CMK (cell line): ENCODE measurements at places on chromosomes 12 and 14.

- peak; percentile 44 for DNase-seq
Observed at GRCh38 chr12:27652174-27652763, 44.0 kb upstream of the REP15 start.

DNA sequence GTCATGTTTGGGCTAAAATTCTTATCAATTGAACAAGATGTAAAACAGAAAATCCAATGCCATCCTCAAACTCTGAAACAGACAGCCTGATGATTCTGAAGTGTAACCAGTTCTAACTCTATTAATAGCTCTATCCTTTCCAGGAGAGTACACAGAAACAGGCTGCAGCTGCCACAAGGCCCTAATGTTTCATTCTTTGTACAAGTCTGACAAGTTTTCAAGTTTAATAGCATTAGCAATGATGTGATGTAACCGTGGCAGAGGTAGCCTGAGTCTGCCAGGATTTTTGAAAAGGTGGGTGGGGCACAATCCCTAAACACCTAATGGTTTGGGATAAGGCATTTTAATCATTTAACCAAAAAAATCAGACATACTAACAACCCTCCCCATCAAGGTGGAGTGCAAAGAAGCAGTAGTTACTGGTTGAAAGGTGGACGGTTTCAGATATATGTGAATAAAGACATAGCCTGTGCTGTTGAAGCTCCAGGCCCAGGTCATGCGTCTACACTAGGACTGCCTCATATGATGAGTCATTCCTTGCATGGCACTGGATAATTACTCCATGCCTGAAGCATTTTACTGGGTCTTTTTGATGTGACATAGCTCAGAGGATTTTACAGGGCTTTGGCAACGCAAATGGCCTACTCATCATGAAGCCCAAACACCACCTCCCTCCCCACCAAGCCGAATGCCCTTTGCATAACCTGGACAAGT, 145.1 kb upstream of the GRIP1 start:
- DNase-seq, result no peak

GRCh38 chr14:73727166-73727565, 13.0 kb upstream of the PNMA1 start:
- DNase-seq, result no peak

GRCh38 chr14:75578102-75578785, at the start of gene FLVCR2:
Gene FLVCR2, plus strand, starts transcription at chr14:75578620. Its CDS starts 353 bp downstream, at chr14:75578973.
- DNase-seq, result no peak

- no peak for DNase-seq
Observed at GRCh38 chr12:95365912-95366311, 108.0 kb upstream of the METAP2 start.

DNA sequence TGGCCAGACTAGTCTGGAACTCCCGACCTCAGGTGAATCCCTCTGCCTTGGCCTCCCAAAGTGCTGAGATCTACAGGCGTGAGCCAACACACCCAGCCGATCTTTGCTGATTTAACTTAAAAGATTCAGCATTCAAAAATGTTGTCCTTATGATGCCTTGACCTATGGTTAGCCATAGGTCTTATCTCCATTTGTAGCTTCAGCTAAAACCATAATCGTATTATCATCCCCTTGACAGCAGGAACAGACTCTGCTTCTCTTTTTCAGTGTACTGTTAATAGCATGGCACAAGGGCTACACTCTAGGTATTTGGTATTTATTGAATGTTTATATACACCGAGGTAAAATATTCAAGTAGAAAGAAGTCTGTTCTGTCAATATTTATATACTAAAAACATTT, 15.3 kb downstream of the CCDC62 start:
- DNase-seq, result no peak

DNA sequence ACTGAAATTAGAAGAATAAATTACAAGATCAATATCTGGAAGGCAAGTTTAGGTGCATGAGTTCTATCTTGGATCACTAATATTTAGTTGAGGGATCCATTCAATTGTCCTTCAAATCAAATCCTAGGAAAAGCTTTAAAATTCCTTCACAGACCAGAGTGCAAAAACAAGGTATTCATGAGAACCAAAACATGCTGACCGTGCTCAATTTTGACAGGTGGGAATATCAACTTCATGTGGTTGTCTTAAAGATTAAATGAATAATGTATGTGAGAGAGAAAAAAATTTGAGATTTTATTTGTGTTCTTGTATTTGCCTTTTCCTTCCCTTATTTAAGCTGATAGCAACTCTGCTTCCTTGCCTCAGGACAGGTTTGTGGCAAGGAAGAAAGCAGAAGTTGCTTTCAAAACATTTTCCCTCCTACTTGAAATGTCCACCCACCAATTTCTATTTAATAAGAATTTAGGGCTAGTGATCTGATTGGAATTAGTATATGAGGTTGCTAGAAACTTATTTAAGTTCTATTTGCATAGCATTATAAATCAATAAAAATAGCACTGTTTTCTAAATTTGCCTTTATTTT, 4.9 kb upstream of the PPP1R12A start:
- no peak for DNase-seq

GRCh38 chr12:123102366-123102765, 48.5 kb downstream of the PITPNM2 start:
- no peak for DNase-seq

DNA sequence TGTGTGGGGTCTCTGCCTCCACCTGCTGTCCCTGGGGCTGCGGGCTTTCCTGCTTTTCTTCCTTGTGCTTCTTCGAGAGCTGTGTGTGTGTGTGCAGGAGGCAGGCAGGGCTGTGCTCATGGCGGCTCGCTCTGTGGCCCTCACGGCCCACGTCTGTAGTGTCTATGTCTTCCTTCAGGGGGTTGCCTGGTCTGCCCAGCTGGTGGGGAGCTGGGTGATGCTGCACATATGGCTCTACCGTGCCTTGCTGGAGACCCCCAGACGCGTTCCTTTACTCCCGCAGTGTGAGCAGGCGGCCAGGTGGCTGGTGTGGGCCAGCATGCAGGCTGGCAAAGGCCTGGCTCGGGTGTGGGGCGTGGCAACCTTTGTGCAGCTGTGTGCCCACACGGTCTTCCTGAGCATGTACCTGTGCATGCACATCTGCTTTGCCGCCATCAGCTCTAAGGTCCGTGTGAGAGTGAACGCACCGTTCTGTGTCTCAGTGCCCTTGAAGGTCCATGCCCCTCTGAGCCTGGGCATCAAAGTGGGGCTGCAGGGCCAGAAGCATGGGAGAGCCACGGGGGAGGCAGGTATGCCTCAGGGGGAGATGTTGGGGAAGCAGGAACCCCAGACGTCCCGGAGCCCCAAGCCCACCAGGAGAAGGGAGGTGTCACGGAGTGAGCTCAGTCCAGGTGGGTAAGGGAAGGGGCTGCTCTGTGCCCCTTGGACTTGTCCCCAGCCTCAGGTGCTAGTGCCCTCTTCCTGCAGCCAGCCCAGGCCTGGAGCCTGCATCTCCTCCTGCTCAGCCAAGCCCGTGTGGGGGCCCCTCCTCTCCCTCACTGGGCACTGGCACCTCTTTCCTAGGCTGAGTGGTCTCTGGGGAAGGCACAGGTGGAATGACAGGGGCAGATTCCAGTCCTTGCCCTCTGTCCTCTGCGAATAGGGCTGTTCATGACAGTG, 26.4 kb downstream of the CLSTN3 start:
- no peak for DNase-seq

DNA sequence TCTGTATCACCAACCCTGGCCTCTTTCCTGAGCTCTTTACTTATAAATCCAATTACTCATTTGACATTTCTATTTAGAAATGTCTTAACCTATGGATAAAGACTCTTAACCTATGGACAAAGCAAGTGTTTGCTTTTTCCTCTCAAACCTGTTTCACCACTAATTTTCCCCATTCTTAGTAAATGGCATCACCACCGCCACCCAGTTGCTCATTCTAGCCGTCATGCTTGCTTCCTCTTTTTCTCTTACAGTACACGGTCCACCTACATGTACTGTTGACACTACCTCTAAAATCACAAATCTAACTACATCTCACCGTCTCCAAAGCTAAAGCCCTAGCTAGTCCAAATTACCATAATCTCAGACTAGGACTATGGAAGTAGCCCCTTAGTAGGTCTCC, 60.0 kb downstream of the CAPS2 start:
- no peak for DNase-seq

GRCh38 chr12:106214571-106214970, 33.2 kb downstream of the CKAP4 start:
- DNase-seq, result no peak

DNA sequence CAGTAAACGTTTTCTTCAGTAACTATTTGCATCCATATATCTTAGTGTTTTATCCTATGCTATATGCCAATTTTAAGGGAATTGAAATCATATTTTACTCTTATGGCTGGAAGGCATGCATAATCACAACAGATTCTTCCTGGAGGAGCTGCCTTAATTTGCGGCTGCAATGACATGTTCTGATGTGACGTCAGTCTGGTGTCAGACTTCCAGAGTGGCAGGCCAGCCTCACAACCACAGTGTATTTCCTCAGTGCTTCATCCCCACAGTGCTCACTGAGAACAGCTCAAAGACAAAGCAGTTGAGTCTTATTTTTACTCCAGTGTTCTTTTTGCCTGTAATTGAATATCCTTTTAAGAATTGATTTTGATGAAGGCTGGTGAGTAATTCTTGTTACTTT, 107.1 kb downstream of the PLEKHA5 start:
- DNase-seq, result no peak

- DNase-seq, result no peak
Observed at GRCh38 chr14:60488175-60488574, 2.3 kb upstream of the C14orf39 start.

GRCh38 chr12:130219929-130220705, 57.9 kb downstream of the FZD10 start:
- DNase-seq, result no peak

DNA sequence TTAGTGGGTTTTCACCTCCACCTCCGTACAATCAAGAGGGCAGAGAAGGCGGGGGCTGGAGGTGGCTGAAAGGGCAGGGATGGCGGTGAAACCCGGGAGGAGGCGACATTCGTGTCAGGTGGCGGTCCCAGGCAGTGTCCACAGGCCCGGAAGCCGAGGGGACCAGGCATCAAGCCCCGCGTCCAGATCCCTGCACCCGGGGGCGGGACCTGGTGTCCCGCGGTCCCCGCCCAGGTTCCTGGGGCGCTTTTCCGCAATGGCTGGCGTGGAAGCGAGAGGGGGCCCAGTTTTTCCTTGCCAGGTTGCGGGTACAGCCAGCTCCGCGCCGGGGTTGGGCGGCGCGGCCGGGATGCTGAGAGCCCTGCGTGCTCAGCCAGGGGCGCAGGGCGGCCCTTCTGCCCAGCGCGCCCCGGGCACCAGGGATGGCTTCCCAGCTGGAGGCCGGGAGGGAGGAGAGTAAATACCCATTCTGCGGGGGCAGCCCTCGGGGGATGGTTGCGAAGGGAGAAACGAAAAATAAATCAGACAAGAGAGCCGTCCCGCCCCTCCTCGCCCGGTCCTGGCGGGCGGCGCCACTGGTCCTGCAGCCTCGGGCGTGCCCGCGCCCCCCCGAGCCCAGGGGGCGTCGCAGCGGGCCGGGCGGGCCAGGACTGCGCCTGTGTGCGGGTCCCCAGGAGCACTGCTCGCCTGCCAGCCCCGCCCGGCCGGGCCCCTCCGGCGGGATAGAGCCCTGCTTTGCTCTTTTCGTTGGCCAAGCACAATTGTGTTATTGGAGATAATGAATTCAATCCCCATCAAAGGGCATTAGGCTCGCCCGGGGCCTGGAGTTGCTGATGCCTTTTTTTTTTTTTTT, 11.5 kb downstream of the FOXA1 start:
- no peak for DNase-seq
